ENCODE measurements at places on chromosomes 5 and 9.

DNA sequence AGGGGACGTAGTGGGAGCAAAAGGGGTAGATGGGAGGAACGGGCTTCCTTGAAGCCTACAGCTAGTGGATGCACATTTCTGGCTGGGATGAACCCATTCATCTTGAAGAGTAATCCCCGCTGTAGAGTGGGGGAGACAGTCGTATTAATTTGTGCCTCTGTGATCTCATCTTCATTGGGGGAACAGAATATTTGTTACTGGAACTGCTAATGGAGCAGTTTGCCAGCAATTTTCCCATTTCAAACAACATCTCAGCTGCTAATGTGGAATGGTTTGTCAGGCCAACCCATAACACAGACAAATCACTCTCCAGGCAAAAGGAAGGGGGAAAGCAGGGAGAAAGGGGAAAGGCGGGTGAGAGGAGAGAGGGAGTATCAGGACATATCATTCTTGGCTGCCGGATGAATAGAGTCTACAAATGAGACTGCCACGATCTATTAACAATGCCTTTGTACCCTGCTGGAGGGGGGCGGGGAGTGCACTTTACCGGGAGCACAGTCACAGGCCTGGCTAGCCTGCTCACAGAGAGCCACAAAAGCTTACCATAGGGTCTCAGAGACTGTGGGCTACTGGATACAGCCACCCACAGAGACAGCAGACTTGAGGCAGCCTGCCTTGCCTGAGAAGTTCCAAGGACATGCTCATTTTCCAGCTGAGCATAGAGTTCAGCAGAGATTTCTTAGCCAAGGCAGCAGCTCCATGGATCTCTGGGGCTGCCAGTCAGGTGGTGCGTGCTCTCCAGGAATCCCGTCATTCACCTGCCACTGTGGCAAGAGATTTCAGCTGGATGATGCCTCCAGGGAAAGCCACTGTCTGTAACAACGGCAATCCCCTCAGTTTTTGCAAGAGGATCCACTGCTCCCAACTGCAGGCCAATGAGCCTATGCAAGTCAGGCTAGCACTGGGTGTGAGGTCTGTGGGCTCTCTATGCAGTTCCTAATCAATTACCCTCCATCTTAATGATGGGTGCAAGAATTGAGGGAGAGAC lies 217.7 kb upstream of the PANK3 start:
- DNase-seq, result no peak

- no peak for DNase-seq
Observed at GRCh38 chr9:37370968-37371563, 51.4 kb upstream of the GRHPR start.

GRCh38 chr5:83368835-83369234 lies 102.7 kb upstream of the VCAN start:
- no peak for DNase-seq

GRCh38 chr5:11027660-11028059 lies 266.6 kb upstream of the DAP start:
- DNase-seq, result no peak

DNA sequence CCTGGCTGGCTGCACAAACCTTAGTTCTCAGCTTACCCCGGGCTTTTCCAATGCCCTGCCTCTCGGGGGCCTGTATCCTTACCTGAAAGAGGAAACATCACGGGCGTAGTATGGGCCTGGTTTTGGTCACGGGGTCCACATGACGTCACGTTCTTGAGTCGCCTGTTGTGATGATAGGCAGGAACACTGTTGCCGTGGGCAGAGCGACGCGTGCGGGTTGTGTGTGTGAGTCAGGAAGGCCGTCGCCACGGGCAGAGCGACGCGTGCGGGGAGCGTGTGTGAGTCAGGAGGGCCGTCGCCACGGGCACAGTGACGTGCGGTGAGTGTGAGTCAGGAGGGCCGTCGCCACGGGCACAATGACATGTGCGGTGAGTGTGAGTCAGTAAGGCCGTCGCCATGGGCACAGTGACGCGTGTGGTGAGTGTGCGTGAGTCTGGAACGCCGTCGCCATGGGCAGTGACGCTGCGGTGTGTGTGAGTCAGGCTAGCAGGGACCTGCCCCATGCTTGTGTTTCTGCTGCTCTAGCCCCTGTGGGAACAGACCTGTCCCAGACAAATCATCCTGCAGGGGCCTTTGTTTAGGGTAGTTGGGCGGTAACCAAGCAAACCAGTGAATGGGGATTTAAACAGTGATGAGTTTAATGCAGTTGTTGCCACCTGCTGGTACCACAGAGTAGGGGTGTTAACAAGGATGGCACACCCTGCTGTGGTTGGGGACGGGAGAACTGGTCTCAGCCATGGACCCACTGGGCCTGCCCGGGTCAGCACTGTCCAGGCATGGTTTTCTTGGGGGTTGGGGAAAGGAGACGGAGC lies 19.8 kb downstream of the TRIP13 start:
- peak; percentile 77 for DNase-seq

GRCh38 chr5:167982-168660 lies 23.2 kb upstream of the LRRC14B start:
- no peak for DNase-seq

- DNase-seq, result no peak
Observed at GRCh38 chr5:43121913-43122484, 1.3 kb downstream of the ZNF131 start.

DNA sequence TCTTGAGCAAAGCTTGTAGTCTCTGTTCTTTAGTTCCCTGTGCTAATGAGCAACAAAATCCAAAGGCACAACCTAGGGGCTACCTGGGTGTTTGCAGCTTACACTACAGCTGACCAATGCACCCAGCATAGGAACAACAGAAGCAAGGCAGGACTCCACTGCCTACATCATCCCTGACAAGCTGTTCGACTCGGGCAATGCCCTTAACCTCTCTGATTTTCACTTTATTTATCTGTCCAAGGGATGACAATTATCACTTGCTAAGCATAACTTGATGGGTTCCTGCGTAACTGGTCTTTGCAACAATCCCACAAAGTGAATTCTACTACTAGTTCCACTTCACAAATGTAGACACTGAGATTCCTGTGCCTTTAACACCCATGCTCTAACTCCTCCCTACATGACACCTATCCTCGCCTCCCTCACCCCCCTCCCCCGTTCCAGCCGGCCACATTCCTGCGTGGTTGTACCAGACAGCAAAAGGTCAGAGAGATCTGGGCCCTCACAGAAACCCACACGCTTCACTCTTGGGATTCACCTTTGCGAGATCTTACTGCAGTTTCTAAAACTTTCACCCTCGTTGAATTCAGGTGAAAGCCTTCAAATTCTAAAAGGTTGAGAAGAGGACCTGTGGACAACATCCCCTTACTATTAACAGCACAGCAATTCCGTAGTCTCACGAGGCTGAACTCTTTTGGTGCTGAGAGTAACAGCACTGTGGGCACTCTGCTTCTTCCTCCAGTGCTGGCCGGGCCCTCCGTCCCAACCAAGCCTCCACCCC lies 995 bp downstream of the IPPK start:
- DNase-seq, result no peak

- DNase-seq, result no peak
Observed at GRCh38 chr5:153888781-153889180, 149.9 kb downstream of the FAM114A2 start.

- DNase-seq, result no peak
Observed at GRCh38 chr9:135240871-135241311, 153.4 kb downstream of the OLFM1 start.

GRCh38 chr9:125932746-125933455 lies 185.7 kb downstream of the PBX3 start:
- no peak for DNase-seq

DNA sequence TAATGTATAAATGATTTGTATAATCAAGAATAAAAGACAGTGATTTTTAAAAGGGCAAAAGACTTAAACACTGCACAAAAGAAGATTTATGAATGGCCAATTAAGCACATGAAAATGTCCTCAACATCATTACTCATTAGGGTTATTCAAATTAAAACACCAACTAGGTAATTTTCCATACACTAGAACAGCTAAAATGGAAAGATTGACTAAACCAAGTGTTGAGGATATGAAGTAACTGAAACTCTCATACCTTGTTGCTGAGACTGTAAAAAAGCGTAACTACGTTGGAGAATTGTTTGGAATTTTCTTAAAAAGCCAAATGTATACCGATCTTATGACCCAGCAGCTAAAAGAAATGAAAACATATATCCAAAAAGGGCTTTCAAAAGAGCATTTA lies 144.9 kb downstream of the SGCD start:
- DNase-seq, result no peak

DNA sequence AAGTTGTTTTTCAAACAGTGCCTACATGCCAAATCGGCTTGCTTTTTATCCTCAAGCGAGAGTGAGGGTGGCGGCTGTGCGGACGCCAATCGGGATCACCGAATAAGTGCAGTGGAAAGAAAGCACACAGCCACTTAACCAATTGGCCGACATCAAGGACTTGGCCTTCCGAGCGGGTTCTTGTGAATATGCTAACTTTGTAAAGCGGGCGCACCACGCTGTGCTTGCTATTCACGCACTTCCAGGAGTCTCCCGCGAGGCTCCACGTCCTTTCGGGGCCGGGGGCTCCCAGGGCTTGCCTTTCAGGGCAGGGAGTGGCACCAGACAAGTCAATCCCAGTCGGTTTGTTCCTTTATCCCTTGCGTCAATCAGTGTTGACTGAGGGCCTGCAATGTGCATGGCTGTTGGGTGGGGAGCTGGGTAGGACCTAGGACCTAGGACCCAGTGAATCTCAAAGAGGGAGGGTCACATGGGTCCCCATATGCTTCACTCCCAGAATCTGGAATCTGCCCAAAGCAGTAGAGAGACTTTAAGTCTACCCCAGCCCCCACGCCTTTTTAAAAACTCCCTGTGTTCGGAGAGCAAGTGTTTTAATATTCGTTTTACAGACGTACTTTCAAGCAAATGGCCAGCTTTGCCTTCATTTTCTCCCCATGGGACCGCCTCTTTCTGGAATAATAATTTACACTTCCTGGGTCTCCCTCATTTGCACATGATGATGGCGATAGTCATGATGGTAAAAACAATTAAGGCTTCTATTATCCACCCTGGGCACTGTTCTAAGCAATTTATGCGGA lies 2.0 kb upstream of the GCNT4 start:
- no peak for DNase-seq

DNA sequence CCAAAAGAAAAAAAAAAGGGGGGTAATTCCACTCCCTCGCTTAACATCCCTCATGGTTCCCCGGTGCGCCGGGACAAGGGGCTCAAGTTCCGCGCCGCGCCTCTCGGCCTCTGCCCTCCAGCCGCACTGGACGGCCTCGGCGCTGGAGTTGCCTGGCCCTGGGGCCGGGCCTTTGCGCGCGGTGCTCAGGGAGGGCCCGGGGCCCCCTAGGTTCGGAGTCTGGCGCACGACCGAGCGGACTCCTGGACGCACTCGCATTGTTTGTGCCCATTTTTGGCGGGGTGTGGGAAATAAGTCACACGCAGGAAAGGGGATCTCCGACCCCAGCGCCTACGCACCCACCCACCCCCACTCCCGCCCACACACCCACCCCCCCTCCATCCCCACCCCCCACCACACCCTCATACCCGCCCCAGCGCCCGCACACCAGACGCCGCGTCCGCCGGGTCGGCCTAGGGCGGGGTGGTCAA lies 381 bp downstream of the MED22 start:
- DNase-seq, result peak; percentile 29

DNA sequence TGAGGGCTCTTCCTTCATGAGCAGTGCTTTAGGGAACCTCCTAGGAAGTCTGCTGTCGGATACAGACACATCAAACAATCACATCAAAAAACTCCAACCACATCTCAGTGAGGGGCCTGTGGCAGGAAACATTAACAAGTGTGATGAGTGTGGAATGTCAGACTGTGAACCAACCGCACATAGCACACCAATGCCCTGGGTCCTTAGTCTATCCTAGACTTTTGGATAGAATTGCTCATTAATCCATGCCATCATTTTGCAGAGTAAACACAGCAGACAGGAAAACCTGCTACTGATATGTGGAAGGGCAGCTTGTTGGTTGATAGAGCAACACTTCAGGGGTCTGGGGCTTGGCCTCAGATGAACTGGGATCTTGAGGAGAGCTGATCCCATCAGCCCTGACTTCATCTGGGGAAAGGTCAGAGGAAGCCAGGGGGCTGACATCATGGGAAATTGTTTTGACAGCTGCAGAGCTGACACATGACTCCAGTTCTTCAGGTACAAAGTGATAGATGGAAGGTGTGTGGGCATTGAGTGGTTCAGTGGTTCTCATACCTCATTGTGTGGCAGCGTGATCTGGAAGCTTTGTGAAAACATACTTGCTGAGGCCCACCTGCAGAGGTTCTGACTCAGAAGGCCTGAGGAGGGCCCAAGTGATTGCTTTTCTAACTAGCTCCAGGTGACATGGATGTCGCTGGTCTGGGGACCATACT lies 193.3 kb downstream of the DIRAS2 start:
- no peak for DNase-seq

GRCh38 chr9:128399861-128400260 lies 20.8 kb upstream of the CERCAM start:
- DNase-seq, result no peak

- DNase-seq, result no peak
Observed at GRCh38 chr9:70917277-70917676, 204.1 kb downstream of the TRPM3 start.

- DNase-seq, result no peak
Observed at GRCh38 chr5:109614981-109615380, 74.7 kb upstream of the MAN2A1 start.

DNA sequence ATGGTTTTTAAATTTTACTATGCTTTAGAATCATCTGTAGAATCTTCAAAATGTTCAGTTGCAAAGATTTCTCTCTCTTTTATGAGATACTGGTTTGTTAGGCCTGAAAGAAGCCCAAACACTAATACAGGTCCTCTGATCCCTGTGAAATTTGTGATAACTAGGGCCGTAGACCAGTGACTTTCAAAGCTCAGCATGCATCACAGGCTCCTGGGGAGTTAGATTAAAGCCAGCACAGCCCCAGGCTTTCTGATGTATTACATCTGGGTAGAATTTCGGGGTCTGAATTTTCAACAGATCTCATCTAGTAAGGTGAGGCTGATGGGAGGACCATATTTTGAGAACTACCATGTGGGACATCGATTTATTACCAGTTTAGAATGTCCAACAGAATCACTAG lies 194.1 kb upstream of the PTPRD start:
- no peak for DNase-seq

DNA sequence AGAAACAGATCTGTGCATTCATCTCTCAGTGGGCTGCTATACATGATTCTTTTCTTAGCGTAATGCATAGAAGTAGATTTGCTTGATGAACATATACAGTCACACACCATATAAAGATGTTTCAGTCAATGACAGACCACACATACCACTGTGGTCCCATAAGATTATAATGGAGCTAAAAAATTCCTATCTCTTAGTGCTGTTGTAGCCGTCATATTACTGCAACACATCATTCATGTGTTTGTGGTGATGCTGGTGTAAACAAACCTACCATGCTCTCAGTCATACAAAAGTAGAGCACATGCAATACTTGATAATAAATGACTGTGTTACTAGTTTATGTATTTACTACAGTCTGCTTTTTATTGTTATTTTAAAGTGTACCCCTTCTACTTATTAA lies 214.3 kb downstream of the ARHGAP26 start:
- no peak for DNase-seq

DNA sequence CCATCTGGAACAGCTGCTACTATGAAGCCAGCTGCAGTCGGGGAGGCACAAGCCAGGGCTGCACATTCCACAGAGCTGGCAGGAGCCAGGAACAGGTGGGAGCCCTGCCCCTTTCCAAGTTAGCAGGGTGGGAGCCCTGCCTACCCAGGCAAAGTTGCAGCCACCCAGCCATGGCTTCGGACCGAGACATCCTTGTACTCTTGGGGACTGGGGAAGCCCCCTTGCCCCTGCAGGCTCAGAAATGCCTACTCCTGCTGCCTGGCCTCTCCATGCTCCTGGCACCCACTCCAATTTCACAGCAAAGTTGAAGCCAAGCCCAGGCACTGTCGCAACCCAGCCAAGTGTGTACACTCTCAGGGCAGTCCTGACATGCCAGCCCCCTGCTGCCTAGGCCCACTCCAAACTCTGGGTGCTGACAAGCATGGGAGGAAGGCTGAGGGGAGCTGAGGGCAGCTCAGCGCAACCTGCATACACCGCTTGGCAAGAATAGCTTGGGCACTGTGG lies 165.1 kb downstream of the RNF180 start:
- no peak for DNase-seq

Data from effector CD4-positive, alpha-beta T cell (primary cell).